ENCODE measurements at places on chromosomes 5 and 9.
A peak's percentile ranks its signal among the peaks of the same experiment; 100 is the strongest.

DNA sequence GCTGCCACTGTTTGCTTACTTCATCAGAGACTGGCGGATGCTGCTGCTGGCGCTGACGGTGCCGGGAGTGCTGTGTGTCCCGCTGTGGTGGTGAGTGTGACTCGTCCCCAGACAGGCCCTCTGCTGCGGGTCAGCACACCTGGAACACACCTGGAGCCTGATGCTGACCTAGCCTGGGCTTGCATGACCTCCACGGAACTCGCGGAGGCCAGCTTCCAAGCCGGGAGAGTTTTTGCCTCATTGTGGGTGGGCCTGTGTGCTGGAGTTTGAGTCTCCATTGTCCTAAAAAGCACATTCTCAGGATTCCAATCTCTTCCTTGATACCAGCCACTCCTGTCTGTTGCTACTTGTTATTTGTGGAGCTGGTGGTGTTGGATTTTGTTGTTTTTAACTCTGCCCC is 28.1 kb downstream of the SLC22A4 start:
- DNase-seq = no peak

DNA sequence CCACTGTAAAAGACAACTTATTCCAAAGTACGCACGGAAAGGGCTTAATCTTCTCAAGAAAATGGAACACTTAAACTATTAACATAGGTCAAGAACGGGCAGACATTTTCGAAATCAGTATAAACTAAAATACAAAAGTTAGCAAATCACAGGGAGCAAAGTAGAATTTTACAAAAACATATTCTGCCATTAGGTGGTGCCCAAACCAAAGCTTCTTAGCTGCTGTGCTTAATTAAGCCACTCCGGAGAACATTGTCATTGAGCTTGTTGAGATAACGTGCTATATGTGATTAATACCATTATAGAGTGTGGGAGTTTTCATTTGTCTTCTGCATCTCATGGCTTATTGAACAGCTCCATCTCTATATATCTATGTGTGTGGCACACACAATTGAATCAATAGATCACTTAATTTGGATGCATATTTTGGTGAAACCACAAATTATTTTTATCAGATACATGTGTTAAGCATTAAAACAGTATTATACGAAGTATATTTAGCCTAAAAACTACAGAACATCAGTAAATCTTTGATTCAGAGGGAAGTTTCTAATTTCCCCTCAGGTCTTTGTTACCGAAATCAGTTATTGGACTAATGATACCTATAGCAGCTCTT is 23.4 kb downstream of the UBLCP1 start:
- no peak for DNase-seq

GRCh38 chr5:162485666-162486292 is 418.2 kb downstream of the GABRG2 start:
- no peak for DNase-seq

DNA sequence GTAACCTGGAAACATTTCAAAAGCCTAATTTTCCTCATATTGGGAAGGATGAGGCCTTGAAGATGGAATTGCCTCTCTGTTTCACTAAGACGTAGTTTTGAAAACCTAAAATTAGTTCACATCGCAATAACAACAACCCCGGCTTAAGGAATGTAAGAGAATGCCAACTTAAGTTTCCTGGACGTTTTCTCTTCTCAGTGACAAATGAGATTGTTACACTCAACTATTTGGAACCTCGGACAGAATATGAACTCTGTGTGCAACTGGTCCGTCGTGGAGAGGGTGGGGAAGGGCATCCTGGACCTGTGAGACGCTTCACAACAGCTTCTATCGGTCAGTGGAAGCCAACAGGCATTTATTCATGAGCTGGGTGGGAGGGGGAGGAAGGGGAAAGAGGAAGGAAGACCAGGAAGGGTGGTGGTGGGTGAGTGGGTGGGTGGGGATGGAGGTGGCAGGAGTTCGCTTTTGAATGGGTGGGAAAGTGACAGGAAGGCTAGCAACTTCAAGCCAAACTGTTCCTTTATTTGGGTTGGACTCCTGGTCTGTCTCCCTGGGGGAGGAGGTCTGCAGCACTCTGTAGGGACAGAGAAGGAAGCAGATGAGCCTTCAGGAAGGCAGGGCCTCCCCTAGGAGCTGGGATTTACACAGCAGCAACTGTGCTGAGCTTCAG is 83.4 kb downstream of the TEK start:
- DNase-seq = no peak

DNA sequence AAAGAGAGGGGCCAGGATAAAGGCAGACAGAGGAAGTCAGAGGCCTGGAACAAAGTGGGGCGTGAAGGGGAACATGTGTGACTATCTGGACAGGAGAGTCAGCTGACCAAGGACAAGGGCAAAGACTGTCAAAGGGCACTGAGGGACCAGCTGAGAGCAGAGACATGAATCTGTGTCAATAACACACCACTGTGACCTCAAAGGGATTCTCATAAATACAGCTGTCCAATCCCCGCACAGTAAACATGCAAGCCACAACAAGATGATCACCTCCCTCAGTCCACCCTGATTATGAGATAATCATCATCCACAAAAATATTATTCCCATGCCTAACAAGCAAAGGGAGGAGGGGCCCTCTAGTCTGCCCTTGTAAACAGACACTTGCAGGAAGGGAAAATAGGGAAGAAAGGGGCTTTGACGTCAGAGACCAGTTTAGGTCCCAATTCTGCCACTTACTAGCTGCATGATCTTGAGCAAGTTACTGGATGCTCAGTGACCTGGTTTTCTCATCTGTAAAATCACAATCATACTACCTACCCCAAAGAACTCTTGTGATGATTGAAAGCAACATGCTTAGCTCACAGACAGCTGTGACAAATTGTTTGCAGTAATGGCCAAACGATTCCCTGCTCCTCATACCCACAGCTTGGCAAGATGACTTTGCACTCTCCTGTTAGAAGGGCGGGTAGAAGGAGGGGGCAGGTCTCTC is 41.8 kb downstream of the RAPGEF1 start:
- no peak for DNase-seq

DNA sequence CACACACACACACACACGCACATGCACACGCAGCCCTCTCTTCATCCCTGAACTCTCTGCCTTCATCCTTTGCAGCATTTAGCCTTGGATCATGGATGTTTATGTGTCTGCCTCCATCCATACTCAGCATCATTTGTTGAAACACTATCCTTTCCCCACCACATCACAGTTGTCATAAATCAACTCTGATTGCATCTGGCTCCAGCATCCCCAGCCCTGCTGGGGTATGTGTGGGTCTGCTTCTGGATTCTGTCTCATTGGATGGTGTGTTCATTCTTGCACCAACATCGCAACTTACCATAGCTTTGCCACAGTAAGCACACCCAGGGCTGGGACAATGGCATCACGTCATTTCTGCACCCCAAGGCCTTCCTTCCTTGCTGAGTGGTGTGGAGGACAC is 175.4 kb downstream of the RGS3 start:
- DNase-seq = no peak

DNA sequence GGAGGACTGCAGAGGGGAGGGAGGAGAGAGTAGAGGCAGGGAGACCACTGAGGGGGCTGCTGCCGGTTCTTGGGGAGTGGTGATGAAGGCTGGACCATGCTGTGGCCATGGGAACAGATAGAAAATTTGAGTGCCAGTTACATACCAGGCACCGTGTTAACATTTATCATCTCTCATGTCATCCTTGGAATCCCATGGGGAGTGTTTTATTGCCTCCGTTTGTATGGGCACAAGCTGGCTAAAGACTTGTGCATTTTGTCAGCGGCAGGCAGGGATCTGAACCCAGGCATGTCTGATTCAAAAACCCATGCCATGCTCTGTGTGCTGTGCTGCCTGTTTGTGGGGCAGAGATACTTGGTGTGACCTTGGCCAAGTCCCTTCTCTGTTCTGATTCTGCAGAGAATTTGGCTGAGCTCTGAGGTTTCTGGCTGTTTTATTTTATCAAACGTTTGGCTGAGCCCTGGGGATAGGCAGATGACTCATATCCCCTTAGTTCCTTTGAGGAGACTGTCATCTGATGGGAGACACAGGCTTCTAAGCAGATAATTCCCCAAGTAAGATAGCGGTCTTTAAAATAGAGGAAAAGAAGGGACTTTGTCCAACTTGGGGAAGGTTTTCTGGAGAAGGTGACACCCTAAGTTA is 22.2 kb downstream of the COL27A1 start:
- no peak for DNase-seq

GRCh38 chr5:169805527-169805934 is 168.5 kb downstream of the DOCK2 start:
- DNase-seq = peak; percentile 27

All from stimulated activated CD4-positive, alpha-beta T cell treated with anti-CD3 and anti-CD28 coated beads, Interleukin-1b, Interleukin-23, amount 100 ng/mL, for 4 hours (primary cell).